ENCODE measurements at places on chromosomes 11 and 22.

DNA sequence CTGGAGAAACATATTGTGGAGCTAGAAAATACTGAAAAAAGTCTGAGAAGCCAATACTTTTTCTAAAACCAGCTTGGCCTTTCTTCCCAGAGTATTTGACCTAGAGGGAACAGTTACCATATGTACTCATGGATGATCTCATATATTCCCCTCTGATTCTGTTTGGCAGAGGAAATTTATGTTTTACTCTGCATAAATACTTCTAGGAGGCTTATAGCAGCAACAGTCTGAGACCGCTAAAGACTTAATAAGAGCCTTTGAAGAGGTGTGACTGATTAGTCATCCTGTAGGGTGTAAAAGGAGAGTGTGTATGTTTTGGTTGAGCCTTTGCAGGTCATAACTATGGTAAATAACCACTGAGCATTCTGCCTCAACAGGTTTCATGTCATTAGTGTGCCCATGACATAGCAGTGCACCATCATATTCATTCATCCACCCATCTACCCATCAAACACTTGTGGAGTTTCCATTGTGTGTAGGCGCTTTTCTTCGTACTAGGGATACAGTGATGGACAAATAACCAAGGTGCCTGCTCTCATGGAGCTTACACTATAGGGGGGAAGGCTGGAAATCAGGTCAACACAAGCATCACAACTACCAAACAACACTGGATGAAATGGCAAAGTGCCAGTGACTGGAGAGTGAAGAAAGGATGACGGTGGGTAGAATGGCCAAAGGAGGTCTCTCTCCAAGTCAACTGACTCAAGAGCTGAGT, 44.5 kb downstream of the TRAF6 start:
- DNase-seq = no peak

- no peak for DNase-seq
These were observed 30.0 kb upstream of the PTPRJ start for GRCh38 chr11:47950396-47950795.

DNA sequence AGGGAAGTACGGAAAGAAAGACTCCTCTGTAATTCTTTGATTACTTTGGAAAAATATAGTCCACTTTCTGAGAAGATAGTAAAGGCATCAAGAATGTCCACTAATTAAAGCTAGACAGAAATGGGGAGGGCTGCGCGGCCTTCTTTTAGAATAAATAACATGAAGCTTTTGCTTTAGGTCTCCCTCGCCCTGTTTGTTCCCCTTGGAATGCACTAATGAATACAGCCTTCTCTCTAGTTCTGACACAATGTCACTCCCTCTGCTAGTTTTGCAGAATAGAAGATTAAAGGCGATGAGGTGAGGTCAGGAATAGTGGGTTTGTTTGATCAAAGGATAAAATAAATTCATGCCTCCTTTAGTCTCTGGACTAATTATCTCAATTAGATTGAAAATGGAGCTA, 543.9 kb downstream of the OPCML start:
- DNase-seq = no peak

GRCh38 chr11:62103986-62104385, 19.8 kb upstream of the INCENP start:
- no peak for DNase-seq

DNA sequence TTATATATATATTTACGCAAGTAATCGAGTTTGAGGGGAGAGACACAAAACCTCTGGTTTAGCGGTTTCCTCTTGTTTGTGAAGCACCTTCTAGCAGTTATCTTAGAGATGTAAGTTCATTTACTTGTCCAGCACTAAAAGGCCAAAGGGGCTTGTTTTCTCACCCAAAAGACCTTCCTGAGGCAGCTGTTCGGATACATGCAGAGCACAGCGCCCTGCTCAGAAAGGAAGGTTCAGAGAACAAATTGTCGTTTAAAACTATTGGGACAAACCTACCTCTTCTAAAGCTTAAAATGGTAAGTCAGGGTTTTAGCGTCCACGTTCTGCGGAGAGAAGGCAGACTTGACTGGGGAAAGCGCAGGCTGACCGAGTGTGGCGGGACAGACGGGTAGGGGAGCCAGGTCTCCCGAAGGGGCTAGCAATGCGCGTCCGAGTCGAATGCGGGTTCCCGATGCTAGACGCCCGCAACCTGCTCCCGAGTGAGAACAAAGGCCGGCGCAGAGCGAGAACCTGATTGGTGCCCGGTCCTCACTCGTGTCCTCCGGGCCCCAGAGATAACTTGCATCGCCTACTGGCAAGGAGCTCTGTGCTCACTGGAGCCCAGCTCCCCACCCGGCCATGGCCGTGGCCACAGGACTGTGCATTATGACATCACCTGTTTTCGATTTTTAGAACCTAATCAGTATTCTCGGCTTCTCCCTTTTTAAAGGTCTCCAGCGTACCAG, 1.0 kb upstream of the SESN3 start:
- DNase-seq = peak; percentile 80

DNA sequence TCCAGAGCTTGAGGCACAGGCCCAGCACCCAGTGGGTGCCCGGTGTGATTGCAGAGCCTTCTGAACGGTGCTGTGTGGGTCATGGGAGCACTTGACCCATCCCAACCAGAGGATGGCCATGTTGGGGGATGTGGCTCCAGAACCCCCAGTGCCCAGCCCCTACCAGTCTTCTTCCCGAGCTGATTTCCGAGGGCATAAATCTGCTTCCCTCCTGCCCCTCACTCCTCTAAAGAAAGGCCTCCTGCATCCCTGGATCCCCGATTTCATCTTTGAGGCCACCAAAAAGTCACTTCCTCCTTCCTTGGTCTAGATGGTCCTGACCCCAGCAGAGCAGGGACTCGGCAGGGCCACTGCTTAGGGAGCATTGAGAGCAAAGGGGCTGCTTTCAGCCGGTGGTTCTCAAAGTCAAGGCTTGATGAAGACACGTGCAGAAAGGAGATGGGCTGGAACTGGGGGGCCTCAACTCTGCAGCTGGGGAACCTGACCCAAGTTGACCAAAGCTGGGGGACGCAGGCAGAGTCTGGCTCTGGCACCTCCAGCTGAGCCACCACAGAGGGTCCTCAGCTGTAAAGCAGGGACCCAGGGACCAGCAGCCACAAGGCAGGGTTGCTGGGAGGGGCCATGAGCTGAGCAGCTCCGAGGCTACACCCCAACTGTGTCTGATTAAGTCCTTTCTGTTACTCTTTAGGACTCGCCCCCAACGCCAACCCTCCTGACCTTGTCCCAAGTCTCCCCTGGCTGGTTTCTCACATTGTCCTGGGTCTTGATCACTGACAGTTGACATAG, 56.6 kb downstream of the LINC01488 start:
- peak; percentile 51 for DNase-seq

DNA sequence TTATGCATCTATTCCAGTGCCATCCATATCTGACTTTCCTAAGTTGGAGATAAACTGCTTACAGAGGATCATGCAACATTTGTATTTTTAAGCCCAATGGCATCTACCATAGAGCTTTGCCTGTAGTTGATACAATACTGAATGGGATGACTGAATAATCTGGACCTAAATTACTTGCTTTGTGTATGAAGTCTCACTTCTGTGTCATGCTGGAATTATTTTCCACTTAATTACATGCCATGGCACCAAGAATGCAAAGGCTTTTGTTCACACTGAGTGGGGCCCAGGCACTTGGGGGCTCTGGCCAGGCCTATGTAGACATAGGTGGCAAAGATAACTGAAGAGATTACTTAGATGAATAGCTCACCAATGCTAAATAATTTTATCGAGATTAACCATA, 51.6 kb downstream of the OPCML start:
- no peak for DNase-seq

GRCh38 chr22:47089796-47090460, 327.5 kb downstream of the TBC1D22A start:
- DNase-seq = no peak

DNA sequence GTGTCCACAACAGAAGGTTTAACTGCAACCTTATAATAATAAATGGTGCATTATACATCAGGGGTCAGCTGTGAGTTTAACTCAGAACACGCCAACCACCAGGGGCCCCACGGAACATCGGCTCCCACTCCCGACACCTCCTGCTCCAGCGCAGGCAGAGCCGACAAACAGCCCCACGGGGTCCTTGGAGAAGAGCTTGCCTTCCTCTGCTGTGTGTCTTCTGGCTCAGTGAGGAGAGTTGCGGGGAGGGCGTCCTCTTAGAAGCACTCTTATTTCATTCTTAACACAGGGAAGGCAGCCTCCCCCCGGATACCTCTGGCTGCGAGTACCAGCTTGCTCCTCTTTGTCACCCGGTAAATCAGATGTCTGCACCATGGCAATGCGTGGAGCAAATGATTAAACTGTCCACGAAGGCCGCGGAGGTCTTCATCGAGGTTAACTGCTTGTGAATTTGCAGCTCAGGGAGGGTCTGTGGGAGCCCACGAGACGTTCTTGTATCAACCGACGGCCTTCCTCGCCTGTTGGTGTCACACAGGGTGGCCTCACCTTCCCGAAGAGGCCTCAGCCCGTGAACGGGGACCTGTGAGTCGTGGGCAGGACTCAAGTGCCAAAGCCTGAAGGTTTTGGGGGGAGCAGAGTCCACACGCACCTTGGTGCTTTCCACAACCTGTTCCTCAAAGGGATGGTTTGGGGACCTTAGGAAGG, 464.0 kb downstream of the BRD1 start:
- peak; percentile 22 for DNase-seq

DNA sequence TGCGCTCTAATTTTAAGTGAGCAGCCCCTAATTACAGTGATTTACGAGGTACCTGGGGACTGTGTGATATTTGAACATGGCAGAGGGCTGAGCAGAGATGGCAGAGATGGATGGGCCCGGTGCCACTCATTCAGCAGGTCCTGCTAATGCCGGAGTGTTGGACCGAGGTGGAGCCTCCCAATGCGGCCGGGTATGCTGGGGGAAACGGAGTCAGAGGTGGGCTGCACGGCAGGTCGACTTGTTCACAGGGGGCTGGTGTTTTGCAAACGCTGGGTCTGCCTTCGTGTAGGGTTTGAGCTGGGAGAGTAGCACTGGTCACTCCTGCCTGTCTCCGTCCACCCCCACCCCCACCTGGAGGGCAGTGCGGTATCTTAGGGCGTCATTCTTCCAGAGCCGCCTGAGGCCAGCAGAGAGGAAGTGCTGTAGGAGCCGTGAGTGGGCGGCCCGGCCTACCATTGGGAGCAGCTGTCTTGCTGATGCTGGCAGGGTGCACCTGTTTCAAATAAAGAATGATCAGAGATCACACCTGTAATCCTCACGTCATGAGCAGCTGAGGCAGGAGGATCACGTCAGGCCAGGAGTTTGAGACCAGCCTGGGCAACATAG, 122.6 kb downstream of the IGLL1 start:
- peak; percentile 68 for DNase-seq

GRCh38 chr11:61092280-61092766, 10.0 kb upstream of the CD5 start:
- DNase-seq = no peak

- DNase-seq = no peak
These were observed 9.1 kb upstream of the OR10D3 start for GRCh38 chr11:124174001-124174583.

DNA sequence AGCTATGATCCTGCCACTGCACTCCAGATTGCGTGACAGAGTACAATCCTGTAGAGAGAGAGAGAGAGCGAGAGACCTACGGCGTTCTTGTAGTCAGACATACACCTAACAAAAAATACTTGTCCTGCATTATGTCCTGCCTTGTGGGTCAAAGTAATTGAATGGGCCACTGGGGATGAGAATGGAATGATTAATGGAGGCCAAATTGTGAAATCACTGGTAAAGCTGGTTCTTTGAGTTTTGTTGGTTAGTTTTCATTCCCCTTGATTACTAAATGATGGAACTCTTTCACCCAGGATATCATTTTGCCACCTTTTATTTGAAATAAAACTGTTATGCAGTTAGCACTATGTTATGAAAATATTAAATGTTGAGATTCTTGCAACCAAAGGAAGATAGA, 18.7 kb downstream of the GAS2 start:
- no peak for DNase-seq

DNA sequence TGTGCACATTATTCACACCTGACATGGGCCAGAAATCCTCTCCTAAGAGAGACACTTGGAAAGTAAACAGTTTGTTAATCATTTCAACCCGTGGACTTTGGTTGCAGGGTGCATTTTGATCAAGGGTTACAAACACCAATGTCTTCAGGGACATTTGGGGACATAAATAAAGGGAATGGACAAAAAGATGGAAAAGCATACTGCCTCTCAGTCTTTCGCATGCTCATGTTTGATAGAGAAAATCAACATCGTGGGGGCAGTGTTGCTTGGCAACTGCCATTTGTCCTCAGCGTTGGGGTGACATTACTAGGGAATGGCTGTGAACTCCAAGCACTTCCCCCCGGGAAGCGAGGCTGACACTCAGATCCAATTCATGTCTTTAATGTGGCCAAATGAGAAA, 114.7 kb upstream of the OR4B1 start:
- DNase-seq = no peak

DNA sequence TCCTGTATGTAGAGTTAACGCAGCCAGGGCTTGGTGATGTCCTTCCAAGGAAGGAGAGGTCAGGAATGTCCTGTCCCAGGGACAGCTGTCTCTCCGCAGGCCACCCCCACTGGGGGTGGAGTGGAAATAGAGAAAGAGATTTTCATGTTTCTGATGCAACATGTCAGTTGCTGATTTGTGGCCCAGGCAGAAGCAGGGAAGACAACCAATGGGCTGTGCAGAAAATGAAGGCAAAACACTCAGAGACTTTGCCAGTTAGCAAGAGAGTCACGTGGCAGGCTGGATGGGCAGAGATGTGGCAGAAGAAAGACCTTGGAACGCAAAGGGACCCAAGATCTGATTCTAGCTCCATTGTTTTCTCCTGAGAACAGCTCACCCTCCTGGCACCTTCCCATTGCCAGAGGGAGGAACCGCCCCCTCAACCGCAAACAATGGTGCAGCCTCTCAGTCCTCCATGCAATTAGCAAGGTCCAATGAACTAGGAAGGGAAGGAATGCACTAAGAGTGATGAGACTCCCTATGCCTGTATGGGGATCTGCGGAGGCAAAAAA, 71.0 kb downstream of the SYN3 start:
- DNase-seq = no peak

- no peak for DNase-seq
These were observed 156.4 kb downstream of the FAM181B start for GRCh38 chr11:82577246-82577645.

GRCh38 chr11:76740772-76741171, 42.4 kb upstream of the TSKU start:
- DNase-seq = no peak

DNA sequence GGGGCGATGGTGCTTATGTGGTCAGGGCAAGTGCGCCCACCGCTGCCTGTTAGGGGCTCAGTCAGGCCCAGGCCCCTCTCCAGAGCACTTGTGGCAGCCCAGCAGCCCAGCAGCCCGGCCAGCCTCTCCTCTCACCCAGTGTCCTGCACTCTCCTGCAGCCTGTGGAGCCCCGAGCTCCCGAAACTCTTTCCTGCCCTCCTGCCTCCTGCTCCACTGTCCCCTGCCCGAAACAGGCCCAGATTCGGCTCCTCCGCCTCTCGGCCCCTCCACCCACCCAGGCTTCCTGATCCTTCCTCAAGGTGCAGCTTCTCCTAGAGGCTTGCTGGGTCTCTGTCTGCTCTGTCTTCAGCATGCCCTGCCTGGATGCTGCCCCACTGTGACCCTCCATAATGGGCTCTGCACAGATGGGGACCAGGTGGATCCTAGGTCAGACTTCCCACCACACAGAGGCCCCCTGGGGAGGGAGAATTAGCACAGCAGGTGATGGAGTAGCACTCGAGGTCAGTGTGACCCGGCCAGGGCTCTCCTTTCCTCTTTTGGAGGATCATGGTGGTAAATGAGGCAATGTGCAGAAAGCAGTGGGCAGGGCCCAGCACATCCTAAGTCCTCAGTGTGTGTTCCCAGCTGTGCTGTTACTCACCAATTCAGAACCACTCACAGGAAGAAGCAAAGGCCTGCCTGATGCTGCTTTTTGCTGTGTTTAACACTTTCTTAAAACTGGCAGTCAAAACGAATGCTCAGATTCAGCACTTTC, 18.6 kb upstream of the NAP1L4 start:
- DNase-seq = no peak

GRCh38 chr22:36301384-36301828, 48.5 kb downstream of the APOL1 start:
- DNase-seq = peak; percentile 85

Data from upper lobe of right lung (tissue), 1 donor.